ENCODE measurements at places on chromosomes 4 and X.

- DNase-seq = no peak
Measured at GRCh38 chr4:26938516-26938915, 77.9 kb downstream of the STIM2 start.

DNA sequence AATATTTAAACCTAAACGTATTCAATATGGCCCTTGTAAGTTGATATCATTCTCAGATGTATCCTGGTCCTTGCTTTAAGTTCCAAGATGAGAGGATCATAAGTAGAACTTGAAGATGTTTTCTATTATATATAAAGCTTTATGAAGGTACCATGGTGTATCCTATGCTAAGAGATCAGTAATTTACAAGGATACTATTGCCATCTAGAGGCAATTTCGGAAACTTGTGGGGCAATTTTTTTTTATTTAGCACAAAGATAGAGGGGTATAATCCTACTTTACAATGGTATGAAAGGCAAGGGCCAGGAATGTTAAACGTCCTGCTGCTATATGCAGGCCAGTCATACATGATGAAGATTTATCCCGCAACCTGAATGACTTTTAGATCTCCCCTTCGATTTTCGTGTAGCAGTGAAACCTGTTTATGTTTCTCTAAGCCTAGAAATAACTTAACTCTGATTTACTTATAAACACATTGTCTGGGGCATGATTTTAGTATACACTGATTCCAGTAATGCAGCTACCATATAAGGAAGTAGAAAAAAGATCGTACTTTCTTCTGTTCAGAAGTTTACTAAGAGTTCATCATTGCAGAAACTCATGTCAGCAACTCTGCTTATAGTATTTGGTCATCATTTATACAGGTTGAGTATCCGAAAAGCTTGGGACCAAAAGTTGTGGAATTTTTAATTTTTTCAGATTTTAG is 2.6 kb downstream of the SLC25A31 start:
- DNase-seq = no peak

- DNase-seq = no peak
Measured at GRCh38 chr4:120524237-120524636, 398.3 kb downstream of the PRDM5 start.

GRCh38 chr4:65669111-65670019 is 924 bp downstream of the EPHA5 start:
- DNase-seq = no peak

GRCh38 chr4:23083391-23083790 is 390.7 kb downstream of the GBA3 start:
- DNase-seq = no peak

GRCh38 chrX:7028246-7028645 is 119.3 kb upstream of the STS start:
- no peak for DNase-seq

DNA sequence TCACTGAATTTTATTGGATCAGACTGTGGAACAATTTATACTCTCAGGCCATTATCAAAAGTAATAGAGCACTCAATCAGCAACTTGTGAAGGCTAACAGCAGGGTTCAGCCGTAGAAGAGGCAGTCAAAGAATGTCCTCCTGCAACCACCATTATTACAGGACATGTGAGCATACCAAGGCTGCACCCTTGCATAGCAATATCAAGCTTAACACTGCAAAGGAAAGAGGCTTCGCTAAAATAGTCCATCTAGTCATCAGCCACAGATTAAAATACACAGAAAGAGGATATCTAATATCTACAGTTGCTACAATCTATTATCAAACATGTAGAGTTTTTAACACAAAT is 42.9 kb upstream of the TMPRSS11B start:
- DNase-seq = no peak

DNA sequence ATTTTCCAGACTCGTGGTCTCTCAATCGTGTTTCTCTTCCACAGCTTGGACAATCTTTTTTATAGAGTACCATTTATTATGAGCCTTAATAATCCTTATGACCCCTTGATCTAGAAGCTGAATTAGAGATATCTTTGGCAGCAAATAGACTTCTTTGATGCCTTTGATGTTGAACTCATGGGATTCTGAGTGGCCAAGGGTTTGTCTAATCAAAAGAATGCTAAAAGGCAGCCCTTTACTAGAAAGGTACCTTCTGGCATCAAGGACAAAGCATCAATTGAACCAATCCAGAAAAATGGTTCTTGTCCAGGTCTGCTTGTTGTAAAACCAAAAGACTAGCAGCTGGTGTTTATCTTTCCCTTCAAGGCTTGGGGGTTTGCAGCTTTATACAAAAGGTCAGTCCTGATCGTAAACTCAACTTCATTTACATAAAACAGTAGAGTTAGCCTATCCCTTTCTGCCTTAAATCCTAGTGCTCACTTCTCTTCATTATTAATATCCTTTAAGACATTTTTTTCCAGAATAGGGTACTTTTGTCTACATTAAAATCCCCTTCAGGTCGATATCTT is 411.3 kb downstream of the FAT4 start:
- DNase-seq = no peak

GRCh38 chrX:52979993-52980392 is 21.7 kb upstream of the FAM156A start:
- no peak for DNase-seq

GRCh38 chrX:38699121-38699520 is 102.1 kb upstream of the MID1IP1 start:
- no peak for DNase-seq

DNA sequence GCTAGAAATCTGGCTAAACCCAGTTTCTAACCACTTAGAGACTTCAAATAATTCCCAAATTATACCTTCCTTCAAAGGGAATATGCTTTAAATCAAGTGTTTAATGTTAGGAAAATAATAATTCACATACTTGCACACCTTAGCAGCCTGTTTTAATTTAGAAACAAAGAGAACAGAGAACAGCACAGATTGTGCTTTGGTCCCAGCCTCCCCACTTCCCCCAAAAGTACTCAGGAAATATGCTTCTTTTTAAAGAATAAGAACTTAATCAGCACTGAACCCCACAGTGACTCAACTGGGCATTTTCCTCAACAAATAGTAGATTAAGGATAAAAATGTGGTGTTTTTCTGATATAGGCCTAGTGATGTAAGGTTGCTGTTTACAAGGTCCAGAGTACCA is 295.8 kb downstream of the GBA3 start:
- no peak for DNase-seq

- DNase-seq = no peak
Measured at GRCh38 chr4:37684154-37684553, 2.0 kb downstream of the RELL1 start.
